Endothelial cell (in vitro differentiated cells): ENCODE measurements at places on chromosomes 6 and 20.
A peak's percentile ranks its signal among the peaks of the same experiment; 100 is the strongest.

GRCh38 chr6:32679492-32679891 lies 13.0 kb upstream of the HLA-DQB1 start:
- no peak for DNase-seq

GRCh38 chr20:11891077-11891775 lies 26.5 kb upstream of the BTBD3 start:
- peak; percentile 67 for DNase-seq

GRCh38 chr20:24146231-24146634 lies 157.7 kb upstream of the GGTLC1 start:
- no peak for DNase-seq

GRCh38 chr6:22222469-22222868 lies 74.4 kb downstream of the PRL start:
- DNase-seq = no peak

DNA sequence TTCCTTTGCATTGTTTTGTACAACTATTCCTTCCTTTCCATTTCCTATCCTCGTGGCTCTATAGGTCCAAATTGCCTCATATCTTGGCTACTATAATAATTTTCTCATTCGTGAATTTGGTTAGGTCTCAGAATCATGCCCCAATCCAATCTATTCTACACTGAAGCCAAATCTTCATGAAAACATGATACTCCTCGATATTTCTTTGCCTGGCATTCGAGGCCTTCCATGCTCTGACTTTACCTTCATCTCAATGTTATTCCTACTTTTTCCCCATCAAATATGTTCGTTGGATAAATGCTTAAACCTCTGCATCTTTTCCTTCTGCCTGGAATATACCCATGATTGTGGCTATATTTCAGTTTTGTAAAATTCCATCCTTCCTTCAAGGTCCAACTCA lies 30.4 kb downstream of the TCF21 start:
- DNase-seq = no peak

GRCh38 chr20:1800777-1801176 lies 94.4 kb upstream of the SIRPA start:
- no peak for DNase-seq

- DNase-seq = no peak
Measured at GRCh38 chr6:90338409-90338808, 41.8 kb upstream of the BACH2 start.

DNA sequence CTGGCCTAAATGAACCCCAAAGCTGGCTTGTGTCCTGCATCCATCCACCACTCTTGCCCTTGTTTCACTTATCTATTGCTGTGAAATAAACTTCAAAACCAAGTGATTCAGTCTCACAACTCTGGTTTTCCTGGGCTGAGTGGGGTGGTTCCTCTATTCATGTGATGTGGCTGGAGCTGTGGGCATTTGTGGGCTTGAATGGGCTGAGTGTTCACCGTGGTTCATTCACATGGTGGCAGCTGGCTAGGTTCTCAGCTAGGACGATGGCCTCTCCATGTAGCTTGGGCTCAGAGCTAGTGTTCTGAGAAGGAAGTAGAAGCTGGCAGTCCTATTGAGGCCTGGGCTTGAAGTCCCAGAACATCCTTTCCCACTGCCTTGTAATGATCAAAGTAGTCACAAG lies 30.4 kb downstream of the FKBP1A start:
- DNase-seq = no peak

DNA sequence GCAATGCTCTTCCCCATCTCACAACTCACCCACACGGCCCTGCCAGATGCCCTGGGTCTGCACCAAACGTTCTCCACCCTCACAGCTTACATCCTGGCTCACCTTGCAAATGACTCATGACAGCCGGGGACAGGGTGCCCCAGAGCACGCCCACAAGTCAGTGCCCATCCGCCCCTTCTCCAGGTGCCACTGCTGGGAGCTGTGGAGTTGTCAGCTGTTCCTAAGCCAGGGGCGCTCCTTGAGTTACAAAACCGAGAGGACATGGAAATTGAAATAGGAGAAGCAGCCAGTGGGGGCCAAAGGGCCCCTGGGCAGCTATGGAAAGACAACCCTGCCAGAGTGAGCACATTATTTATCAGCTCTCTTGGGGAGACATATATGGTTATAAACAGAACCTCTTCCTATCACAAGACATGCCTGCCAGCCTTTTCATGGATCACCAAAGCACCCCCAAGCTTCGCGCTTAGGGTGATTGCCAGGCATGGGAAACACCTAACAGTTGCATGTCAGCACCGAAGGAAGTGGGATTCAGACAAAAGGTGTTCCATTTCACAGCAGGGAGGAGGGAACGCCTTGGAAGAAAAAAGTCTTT lies 236.8 kb downstream of the LY86 start:
- no peak for DNase-seq

- DNase-seq = no peak
Measured at GRCh38 chr20:50029083-50029696, 46.4 kb downstream of the SNAI1 start.

GRCh38 chr6:743320-744096 lies 50.6 kb upstream of the EXOC2 start:
- no peak for DNase-seq
